ENCODE measurements at places on chromosomes 5 and 9. TPM values are rescaled to one million over a fixed set of nuclear protein-coding genes. Genes with fewer than 3 reads are reported as not detected.

The OSMR gene
- total RNA-seq, result 7.3 TPM

The TMEM252 gene
- total RNA-seq, result not detected

The LRRC8A gene
- 140 TPM for total RNA-seq

The GABBR2 gene
- 2.3 TPM for total RNA-seq

The FOXD4L4 gene
- total RNA-seq, result not detected

The B4GALT1 gene
- 36.7 TPM for total RNA-seq

The CAVIN4 gene
- total RNA-seq, result 0.94 TPM

The TRIM36 gene
- 1.7 TPM for total RNA-seq

The SPACA9 gene
- 1.4 TPM for total RNA-seq

The SPINK7 gene
- total RNA-seq, result not detected

The PTGR1 gene
- 54.8 TPM for total RNA-seq

The INSYN2B gene
- 34.2 TPM for total RNA-seq

The CYSRT1 gene
- 0.20 TPM for total RNA-seq

The FAXDC2 gene
- total RNA-seq, result 2.3 TPM

The PTGDS gene
- not detected for total RNA-seq

The FOXD4L5 gene
- total RNA-seq, result not detected

The ACSL6 gene
- total RNA-seq, result not detected

The FAM153A gene
- total RNA-seq, result not detected

The BTNL3 gene
- total RNA-seq, result not detected

The C9orf153 gene
- total RNA-seq, result not detected

The NAIF1 gene
- total RNA-seq, result 9.0 TPM

The EPB41L4B gene
- total RNA-seq, result 0.39 TPM

The SERF1A gene
- 0.59 TPM for total RNA-seq

The CERCAM gene
- total RNA-seq, result 19.5 TPM

The FOXI1 gene
- not detected for total RNA-seq

The SNCAIP gene
- 5.7 TPM for total RNA-seq

The PHYHD1 gene
- total RNA-seq, result 0.15 TPM

The ARID3C gene
- not detected for total RNA-seq

The CCNO gene
- total RNA-seq, result 0.13 TPM

The CORO2A gene
- 0.84 TPM for total RNA-seq

The GPR151 gene
- not detected for total RNA-seq

The CARD19 gene
- 70.3 TPM for total RNA-seq

The PRRT1B gene
- total RNA-seq, result not detected

The CXCL14 gene
- total RNA-seq, result not detected

The VLDLR gene
- total RNA-seq, result 1.4 TPM

The OR2S2 gene
- total RNA-seq, result not detected

The PARP8 gene
- 0.64 TPM for total RNA-seq

The NFIB gene
- 63.3 TPM for total RNA-seq

The LMBRD2 gene
- 4.2 TPM for total RNA-seq

The IL17B gene
- not detected for total RNA-seq

The CARD9 gene
- under 0.01 TPM for total RNA-seq

The COL23A1 gene
- not detected for total RNA-seq

The RANBP3L gene
- total RNA-seq, result not detected

The WDR38 gene
- total RNA-seq, result not detected

The SLC6A18 gene
- not detected for total RNA-seq

The PPP3R2 gene
- total RNA-seq, result not detected

The PCAT7 gene
- not detected for total RNA-seq

The PPP6C gene
- 24.2 TPM for total RNA-seq

The GDF9 gene
- total RNA-seq, result not detected

The GCNT1 gene
- 1.5 TPM for total RNA-seq

The INSL4 gene
- total RNA-seq, result not detected

The EIF4EBP3 gene
- 4.8 TPM for total RNA-seq

The GABRA6 gene
- not detected for total RNA-seq

The AK8 gene
- 0.15 TPM for total RNA-seq

The PALM2AKAP2 gene
- total RNA-seq, result 0.05 TPM

The SKP2 gene
- total RNA-seq, result 30.1 TPM

The GGTA1 gene
- total RNA-seq, result 0.13 TPM

The PCDHGB5 gene
- total RNA-seq, result 7.9 TPM

Measured in mammary microvascular endothelial cell (primary cell).